Suppressor macrophage (primary cell): ENCODE measurements at places on chromosomes 4 and X.

- no peak for DNase-seq
Measured at GRCh38 chr4:160373911-160374310, 1271.0 kb downstream of the RAPGEF2 start.

DNA sequence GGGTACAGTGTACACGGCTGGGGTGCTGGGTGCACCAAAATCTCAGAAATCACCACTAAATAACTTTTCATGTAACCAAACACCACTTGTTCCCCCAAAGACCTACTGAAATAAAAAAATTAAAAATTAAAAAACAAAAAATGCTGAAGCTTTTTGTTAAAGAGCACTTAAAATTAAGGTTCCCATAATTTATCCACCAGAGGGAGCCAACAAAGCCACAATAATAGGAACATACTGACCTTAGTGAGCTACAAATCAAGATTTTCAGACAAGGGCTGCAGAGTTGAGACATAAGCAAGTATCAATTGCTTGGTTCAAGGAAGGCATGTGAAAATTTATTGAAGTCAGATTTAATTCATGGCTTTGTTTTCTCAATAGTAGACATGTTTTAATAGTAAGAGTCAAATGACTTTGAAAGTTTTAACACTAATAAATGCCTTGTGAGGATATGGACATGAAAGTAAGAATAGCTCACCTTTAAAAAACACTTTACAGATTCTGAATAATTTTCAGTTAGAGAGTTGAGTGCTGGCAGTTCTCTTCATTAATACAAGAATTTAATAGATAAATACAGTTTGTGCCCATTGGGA is 43.0 kb upstream of the SCOC start:
- peak; percentile 53 for DNase-seq

DNA sequence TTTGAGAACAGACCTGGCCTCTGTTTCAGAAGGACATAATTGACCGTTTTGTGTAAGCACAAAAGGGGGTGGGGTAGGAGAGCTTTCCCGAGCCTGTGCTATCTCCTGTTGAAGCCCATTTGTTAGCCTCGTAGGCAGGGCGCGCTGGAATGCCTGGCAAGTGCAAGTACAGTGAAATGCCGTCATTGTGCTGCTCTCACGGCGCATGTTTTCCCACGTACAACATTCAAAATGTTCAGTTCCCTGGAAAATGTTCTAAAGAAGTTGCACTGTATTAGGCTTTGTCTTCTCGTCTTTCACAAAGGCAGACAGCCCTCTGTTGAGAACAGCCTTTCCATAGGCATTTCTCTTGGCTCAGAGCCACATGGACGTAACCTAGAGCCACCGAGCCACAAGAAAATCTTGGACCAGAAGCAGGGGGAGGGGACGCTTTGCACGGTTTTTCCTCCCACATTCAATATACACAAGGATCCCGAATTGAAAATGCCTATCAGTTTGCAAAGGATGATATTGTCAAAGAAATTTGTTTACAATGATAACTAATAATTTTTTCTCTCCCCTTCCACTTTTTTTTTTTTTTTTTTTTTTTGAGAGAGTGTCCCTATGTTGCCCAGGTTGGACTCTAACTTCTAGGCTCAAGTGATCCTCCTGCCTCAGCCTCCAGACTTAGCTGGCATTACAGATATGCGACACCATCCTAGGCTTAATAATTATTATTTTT is 54.6 kb upstream of the RAPGEF2 start:
- no peak for DNase-seq

DNA sequence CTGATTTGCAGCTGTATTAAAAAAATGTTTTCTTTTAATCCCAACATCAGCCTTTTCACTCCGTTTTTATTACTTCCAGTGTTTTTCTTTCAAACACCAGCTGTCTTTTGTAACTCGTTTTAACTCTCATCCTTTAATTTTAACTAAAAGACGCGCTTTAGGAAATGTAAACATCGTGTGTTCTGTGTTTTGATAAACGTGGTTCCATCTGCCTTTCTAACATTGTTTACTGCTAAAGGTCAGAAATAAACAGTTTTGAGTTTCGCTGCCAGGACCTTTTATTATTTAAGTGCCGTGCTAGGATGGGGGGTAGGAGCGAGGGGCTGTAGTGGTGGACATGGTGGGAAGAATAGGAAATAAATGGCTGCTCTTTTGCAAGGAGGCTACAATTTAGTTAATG is 1.5 kb downstream of the N4BP2 start:
- DNase-seq = no peak

DNA sequence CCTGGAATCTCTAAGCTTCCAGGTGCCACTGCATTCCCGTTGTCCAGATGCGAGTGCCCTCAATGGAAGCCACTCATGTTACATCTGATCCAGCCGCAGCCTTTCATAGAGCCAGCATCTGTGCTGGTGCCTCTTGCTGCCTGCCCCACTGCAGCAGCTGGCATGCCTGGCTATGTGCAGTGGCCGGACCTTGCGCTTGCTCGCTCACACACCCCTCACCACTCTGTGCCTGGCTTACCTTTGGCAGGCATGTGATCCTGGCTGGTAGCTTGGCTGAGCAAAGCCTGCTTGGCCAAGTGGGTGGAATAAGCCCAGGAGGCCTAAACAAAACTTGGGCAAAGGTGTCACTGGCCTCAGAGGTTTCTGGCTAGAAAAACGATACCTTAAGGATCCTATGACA is 59.5 kb upstream of the CDKN2AIP start:
- DNase-seq = no peak

DNA sequence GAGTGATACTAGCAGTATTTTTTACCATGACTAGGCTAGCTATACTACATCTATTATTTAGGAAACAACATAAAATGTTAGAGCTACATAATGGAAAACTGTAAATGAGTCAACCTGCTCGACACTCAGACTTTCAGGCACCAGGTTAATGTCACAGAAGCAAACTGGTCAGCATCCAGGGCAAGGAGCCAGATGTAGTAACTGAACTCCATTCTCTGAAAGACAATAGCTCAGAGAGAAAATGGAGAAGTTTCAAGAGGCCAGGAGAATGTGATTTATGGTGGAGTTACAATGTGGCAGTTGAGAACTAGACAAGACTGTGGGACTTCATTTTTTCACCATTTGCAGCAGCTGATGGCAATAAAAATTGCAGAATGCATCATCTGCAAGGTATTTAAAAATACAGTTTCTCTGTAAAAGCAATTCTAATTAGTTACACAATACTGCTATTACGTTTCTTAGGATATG is 342.7 kb upstream of the PABPC4L start:
- DNase-seq = no peak

GRCh38 chrX:151985531-151985930 is 11.1 kb upstream of the GABRE start:
- no peak for DNase-seq

DNA sequence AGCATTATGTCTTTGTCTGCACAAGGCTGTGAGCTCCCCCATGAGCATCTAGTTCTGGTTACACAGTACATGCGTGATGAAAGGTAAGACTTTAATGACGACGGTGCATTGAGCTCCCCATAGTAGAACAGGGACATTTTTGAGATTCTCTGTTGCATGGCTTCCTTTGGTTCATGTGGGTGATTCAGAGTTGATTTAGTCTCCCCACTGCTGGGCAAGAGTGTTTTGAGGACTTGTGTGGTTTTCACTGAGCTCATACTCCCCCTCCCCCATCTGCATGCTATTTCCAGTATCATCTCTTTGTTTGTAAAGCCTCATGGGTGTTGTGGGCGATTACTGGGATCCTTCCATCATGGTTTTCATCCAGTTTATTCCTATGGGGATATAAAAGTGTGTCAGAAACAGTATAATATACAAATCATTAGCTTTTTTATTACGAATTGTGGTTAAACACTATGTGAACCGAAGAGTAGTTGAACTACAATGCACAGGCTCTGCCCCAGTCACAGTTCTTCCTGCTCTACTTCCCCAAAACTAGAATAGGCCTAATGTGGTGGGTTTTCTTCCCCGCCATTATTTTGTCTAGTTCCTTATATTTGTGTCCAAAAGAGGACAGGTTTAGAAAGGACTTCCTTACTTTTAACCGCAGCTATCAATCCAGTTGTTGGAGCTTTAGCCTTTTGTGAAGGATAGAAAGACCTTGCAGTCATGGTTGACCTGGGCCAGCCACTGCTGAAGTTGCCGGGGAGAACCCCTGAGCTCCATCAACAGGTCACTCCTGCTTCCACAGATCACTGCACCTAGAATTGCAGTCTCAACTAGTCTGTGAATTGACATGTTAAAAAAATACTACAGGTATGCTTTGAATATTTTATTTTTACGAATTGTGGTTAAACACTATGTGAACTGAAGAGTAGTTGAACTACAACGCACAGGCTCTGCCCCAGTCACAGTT is 30.4 kb downstream of the KIT start:
- DNase-seq = peak; percentile 53

GRCh38 chr4:176319151-176319703 is 539 bp upstream of the SPCS3 start:
- DNase-seq = no peak

DNA sequence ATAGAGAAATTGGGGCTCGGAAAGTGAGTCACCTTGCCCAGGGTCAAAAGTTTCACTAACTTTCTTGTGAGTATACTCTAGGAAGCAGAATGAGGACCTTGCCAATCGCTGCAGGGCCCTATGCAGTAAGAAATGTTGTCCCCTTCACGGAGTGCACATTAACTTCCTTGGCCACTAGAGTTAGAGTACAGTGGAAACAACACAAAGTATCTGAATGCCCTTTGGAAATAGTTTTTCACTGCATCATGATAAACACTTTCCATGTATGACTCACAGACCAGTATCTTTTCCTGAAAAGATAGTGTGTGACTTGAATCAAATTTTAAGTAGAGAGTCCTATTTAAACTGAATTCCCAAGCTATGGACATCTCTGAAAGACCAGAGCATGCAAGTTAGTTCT is 45.5 kb upstream of the STK26 start:
- DNase-seq = no peak

- DNase-seq = peak; percentile 93
Measured at GRCh38 chr4:54439831-54440243, 210.7 kb downstream of the PDGFRA start.

DNA sequence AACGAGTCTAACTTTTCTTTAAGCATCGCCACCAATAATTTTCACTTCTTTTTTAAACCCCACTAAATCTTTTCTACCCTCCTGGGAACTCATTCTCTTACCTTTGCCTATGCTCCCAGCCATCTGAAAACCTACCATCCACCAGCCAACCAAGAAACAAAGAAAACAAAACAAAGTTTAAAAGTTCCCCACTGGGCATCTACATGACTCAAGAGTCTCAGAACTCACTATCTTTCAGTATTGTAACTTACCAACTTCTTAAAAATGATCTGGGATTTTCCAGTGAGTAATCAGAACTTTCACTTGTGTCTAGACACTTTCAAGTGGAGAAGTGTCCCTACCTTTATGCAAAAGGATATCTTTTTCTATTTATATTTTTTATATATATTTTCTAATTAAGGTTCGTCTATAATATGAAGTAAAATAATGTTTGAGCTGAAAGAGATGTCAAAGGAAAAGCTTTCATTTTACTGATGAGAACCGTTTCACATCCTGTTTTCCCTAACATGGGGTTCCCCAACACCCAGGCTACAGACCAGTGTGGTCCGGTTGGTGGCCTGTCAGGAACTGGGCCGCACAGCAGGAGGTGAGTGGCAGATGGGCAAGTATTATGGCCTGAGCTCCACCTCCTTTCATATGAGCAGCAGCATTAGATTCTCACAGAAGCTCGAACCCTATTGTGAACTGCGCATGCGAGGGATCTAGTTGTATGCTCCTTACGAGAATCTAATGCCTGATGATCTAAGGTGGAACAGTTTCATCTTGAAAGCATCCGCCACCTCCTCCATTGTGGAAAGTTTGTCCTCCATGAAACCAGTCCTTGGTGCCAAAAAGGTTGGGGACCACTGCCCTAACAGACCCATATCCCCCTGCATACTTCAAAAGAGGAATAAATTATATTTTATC is 9.8 kb upstream of the TIGD2 start:
- peak; percentile 45 for DNase-seq

- no peak for DNase-seq
Measured at GRCh38 chr4:142160509-142160908, 524.1 kb downstream of the IL15 start.

- DNase-seq = peak; percentile 27
Measured at GRCh38 chr4:177484613-177485021, 42.4 kb upstream of the AGA start.

DNA sequence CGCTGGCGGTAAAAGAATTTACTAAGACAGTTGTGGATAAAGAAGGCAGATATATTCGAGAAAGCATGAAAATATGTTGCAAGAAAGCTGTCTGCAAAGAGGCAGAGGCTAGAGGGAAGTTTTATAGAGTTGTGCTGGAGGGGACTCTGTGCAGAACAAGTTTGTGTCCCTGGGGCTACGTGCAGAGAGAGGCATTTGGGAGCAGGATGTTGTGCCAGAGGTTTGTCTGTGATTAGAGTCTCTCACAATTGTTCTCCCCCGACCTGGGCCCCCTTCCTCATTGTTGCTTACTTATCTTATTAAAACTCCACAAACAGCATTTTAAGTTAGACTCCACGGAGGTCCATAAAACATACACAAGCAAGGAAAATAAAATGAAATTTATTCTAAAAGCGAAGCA is 831.3 kb downstream of the NLGN4X start:
- DNase-seq = no peak

DNA sequence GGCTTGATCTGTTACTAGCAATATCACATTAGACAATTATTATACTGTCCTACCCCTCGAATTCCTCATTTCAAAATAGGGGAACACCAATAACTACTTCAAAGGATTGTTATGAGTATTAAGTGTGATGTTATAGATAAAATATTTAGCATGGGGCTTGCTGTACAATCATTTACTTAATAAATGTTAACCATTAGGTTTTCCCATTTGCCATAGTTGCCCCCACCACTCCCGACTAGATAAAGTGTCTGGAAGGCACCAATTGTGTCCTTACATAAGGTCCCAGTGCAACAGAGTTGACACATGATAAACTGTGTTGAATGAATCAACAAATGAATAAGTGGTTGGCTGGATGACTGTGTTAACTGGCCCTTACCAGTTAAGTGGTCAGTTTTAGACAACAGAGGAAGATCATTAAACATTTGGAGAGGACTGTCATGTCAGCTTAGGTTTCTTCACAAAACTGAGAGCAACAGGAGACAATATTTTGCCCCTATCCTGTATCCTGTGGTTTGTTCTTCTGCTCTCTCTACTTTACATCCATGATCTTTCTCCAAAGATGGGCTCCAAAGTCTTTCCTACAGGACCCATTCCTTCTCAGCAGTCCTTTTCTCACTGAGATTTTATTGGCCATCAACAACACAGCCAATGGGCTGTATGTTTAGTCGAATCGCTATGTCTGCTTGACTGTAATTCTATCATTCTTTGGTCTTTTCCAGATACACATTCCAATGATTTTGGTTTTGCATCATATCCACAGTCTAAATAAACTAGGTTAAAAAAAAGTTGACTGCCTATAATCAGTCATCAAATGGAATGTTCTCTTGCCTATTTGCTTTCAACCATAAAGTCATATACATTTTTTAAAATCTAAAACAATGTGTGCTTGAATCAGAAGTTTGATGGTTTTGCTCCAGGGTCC is 74.4 kb downstream of the RNF150 start:
- no peak for DNase-seq

DNA sequence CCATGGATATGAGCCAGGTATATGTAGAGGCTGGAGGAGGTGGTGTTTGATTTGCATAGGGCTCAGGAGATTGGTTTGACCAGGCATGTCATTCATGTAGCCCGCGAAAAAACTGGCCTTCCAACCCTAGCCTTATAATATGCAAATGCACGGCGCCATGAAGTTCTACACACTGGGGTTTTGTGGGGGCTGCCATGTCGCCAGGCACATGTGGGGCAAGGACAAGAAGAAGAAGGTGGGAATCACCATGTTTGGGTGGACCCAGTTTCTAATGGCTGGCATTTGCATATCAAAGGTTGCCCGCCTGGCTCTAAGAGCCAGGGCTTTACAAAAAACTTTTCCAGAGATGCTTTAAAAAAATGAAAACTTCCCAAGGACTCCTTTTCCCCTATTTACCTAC is 1251.0 kb downstream of the PCDH18 start:
- no peak for DNase-seq

GRCh38 chr4:52116641-52117040 is 65.5 kb downstream of the SPATA18 start:
- DNase-seq = no peak
